ENCODE measurements at places on chromosomes 13 and 19. TPM values are rescaled to one million over a fixed set of nuclear protein-coding genes. Genes with fewer than 3 reads are reported as not detected.

- peaks cover 4% of the 10 kb centered on the region for H3K4me1 ChIP-seq
- H3K36me3 ChIP-seq, result no peaks in the 10 kb centered on the region
- H3K27me3 ChIP-seq, result no peaks in the 10 kb centered on the region
- DNase-seq, result no peak
Measured at GRCh38 chr13:46348961-46349360, 38.1 kb downstream of the RUBCNL start.

GRCh38 chr13:20416223-20416745, 109.4 kb downstream of the CRYL1 start:
- H3K4me1 ChIP-seq, result no peaks in the 10 kb centered on the region
- no peak overlapping the region for H3K4me3 ChIP-seq
- H3K27ac ChIP-seq, result no peak overlapping the region
- DNase-seq, result no peak
- no peaks in the 10 kb centered on the region for H3K27me3 ChIP-seq

DNA sequence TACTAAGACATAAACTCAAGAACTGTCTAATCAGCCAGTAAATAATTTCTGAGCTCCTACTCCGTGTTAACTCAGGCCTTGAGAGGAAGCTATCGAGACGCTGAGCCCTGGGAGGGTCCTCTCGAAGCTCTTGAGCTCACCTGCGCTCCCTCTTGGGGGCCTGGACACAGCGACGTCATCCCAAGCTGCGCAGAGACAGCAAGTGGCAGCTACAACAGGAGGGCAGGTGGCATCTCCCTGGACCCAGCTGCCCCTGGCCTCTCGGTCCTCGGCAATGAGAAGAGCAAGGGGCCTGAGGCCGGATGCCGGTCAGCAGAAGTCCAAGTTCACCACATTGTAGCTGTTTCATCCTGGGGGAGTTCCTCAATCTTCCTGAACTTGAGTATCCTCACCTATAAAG, 30.5 kb upstream of the TUBGCP3 start:
- H3K27ac ChIP-seq, result no peak overlapping the region
- H3K27me3 ChIP-seq, result no peaks in the 10 kb centered on the region
- no peak for DNase-seq
- H3K36me3 ChIP-seq, result no peaks in the 10 kb centered on the region

DNA sequence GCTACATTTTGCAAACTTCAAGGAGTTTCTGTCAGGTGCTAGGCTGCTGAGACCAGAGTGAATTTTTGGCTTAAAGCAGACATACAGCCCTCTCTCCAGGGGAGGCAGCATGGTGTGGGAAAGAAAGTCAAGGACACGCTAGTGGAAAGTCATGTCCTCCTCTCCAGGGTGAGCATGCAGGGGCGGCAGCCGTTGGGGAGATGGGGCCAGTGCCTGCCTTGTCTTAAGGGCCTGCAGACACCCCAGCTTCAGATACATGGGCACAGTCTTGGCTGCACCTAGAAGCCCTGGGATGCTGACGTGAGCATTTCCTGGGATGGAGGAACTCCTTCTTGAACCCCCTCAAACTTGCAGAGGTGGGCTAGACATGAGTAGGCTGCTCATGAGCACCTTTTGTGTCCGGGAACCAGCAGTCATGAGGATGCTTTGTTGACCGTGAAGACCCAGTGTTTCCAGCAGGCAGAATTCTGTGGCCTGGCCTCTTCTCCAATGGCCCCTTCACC, 43.3 kb upstream of the PEPD start:
- H3K27me3 ChIP-seq, result no peaks in the 10 kb centered on the region
- H3K36me3 ChIP-seq, result no peaks in the 10 kb centered on the region
- DNase-seq, result no peak
- no peak overlapping the region for H3K27ac ChIP-seq

DNA sequence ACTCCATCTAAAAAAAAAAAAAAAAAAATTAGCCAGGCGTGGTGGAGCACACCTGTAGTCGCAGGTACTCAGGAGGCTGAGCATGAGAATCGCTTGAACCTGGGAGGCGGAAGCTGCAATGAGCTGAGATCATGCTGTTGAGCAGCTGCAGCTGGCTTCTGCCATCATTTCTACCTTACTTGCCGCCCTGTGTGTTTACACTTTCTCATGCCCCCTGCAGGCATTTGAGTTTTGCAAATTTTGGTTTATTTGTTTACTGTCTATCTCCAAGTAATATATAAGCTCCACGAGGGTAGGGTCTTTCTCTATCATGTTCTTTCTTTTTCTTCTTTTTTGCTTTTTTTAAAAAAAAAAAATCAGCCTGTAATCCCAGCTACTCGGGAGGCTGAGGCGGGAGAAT, 18.0 kb downstream of the CACNG6 start:
- H3K4me3 ChIP-seq, result no peak overlapping the region
- H3K27ac ChIP-seq, result no peak overlapping the region
- no peaks in the 10 kb centered on the region for H3K36me3 ChIP-seq
- DNase-seq, result no peak

DNA sequence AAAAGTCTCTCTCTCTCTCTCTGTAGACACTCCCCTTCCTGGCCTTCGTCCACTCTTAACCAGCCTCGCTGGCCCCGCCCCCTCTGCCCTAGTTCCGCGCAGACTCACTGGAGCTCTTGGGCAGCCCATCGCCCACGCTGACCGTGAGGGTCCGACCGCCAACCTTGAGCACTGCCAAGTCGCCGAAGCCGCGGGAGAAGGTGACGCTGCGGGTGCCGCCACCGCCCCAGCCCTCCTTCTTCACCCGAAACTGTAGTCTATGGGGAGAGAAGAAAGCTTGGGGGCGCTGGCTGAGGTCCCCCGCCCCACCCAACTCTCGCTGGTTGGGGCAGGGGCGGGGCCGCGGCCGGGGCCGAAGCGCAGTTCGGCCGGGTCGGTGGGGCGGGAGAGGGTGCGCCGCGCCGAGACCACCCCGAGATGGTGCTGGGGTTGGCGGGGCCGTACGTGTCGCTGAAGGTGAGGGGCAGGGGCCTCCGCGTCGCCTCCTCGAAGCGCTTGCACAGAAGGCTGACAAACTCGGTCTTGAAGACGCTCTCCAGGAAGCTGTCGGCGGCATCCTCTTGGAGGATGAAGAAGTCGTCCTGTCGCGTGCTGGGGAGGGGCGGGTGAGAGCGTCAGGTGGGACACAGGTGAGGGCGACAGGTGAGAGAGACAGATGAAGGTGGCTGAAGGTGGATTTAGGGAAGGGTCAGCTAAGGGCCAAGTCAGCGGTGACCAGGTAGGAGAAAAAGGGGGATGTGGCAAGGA, 12.6 kb upstream of the ZNF414 start:
- H3K36me3 ChIP-seq, result no peaks in the 10 kb centered on the region
- H3K4me3 ChIP-seq, result peak overlapping the region; percentile 74
- peaks cover 6% of the 10 kb centered on the region for H3K4me1 ChIP-seq
- DNase-seq, result peak; percentile 95
- no peaks in the 10 kb centered on the region for H3K27me3 ChIP-seq

Gene GTPBP3
- 21.6 TPM for total RNA-seq

- H3K36me3 ChIP-seq, result no peaks in the 10 kb centered on the region
- H3K4me1 ChIP-seq, result peaks cover 38% of the 10 kb centered on the region
- no peak overlapping the region for H3K4me3 ChIP-seq
- no peak overlapping the region for H3K27ac ChIP-seq
Measured at GRCh38 chr19:40270362-40271089, 14.6 kb downstream of the AKT2 start.

Data from testis (tissue), 5 donors.